Stimulated activated CD8-positive, alpha-beta memory T cell treated with anti-CD3 and anti-CD28 coated beads, Interleukin-2, amount 100 ng/mL, for 48 hours (primary cell): ENCODE measurements at places on chromosomes 7 and 10.

GRCh38 chr7:26993816-26994810, 101.7 kb downstream of the HOXA1 start:
- no peak for DNase-seq

DNA sequence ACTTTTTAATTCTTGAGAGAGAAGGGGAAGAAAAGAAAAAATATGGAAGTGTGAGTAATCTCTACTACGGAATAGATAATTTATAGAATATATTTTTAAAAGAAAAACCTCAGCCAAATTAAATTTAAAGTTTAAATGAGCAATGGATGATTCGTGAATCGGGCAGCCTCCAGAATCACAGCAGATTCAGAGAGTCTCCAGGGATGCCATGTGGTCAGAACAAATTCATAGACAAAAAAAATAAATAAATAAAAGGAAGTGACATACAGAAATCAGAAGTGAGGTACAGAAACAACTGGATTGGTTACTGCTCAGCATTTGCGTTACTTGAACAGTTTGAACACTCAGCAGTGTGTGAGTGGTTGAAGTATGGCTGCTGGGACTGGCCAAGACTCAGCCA, 53.0 kb downstream of the PHYHIPL start:
- no peak for DNase-seq

DNA sequence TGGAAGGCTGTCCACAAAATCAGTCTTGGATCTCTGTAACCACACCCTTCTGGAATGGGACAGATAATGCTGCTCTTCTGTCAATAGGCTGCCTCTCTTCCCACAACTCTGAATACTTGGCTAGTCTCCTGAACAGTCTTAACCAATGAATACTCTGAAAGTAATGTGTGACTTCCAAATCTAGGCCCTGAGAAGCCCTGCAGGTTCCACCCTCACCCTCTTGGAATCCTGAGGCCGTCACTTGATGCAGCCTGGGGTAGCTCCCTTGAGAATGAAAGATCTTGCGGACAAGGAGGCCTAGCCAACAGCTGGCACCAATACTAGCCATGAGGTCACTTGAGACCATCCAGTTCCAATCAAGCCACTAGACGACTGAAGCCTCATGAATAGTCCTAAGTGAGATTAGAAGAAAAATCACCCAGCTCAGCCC, 109.2 kb downstream of the ARHGAP12 start:
- DNase-seq: no peak

DNA sequence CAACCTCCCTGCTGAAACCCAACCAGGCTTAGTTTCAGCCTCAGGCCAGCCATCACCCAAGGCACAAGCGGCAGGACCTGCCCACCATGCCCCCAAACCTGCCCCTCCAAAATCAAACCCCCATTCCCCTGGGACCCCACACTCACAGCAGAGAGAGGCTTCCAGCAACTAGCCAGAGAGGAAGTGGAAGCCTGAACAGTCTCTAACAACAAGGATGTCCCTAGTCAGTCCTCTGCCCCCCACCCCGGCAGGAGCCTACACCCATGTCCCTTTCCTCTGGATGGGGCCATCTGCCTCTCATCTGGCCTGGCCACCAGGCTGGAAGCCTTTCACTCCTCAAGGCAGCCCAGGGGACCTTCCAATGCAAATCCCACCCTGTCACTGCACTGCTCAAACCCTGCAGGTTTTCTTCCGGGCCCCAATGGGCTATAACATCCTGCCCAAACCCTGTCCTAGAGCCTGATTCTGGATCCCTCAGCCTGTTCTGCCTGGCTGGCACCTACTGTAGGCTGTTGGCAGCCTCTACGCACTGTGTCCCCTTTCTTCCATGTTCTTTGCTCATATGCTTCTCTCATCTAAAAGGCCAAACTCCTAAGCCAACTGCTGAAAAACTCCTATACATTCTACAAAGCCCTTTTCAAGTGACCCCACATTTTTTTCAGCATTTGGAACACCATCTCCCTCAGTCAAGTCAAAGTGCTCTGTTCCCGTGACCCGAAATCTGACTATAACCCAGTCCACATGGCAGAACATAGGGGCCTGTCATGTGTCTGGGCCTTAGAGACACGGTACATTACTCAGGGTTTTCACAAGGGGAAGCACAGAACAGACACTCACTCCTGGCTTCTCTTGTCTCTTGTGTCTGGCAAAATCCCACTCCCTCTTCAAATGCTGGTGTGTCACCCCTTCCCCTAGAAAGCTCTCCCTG, 253.3 kb downstream of the TNS3 start:
- DNase-seq: no peak

- DNase-seq: peak; percentile 47
These were observed 121.0 kb downstream of the HIP1 start for GRCh38 chr7:75617634-75618234.

DNA sequence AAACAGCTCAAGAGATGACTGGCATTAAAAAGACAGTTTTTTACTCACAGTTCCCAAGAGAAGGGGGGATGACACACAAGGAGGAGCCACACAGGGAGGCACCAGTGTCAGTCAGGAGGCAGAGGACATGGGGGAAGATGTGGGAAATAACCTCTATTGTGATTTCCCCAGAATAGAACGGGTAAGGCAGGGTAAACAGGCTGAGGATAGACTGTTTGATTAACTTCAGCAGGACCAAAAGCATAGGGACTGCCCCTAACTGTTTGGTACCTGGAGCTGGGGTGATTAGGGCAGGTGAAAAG, 60.7 kb downstream of the RAPGEF5 start:
- no peak for DNase-seq

DNA sequence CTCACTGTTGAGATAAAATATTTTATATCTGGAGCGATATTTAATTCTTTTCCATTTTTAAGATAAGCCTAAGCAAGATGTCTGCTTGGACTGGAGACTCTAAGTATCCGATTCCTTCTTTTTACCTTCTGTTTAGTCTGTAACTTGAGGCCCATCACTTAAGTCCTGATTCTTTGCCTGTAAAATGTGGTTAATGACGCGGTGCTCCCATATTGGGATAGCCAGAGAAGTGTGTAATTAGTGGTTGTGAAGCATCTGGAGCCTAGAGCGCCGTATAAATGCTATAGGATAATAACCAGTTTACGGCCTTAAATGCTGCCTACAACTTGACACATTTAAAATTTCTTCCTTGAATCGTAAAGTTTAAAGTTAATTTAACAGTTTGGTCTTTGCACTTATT, 132.9 kb downstream of the CHN2 start:
- no peak for DNase-seq

- DNase-seq: no peak
These were observed 361.8 kb upstream of the MGMT start for GRCh38 chr10:129105266-129105665.

- no peak for DNase-seq
These were observed 12.6 kb downstream of the FKBP6 start for GRCh38 chr7:73340514-73340913.

DNA sequence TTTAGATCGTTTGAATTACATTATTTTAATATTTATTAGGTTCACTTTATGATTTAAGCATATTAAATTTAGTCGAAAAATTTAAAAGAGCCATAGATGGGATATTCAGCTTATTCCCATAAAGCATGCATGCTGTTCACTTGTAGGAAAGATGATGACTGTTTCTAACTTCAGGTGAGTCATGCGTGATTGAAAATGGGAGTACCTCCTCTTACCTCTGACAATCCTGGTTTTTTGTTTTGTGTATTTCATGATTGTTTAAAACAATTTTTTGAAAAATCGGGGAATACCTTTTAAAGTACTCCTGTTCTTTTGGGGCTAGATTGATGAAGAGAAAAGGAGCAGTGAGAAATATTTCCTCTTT, 1.4 kb downstream of the TNKS2 start:
- DNase-seq: no peak

GRCh38 chr10:79329529-79329928, 17.7 kb upstream of the PPIF start:
- DNase-seq: no peak

- DNase-seq: no peak
These were observed 307.3 kb downstream of the CAMK1D start for GRCh38 chr10:12656518-12657142.

DNA sequence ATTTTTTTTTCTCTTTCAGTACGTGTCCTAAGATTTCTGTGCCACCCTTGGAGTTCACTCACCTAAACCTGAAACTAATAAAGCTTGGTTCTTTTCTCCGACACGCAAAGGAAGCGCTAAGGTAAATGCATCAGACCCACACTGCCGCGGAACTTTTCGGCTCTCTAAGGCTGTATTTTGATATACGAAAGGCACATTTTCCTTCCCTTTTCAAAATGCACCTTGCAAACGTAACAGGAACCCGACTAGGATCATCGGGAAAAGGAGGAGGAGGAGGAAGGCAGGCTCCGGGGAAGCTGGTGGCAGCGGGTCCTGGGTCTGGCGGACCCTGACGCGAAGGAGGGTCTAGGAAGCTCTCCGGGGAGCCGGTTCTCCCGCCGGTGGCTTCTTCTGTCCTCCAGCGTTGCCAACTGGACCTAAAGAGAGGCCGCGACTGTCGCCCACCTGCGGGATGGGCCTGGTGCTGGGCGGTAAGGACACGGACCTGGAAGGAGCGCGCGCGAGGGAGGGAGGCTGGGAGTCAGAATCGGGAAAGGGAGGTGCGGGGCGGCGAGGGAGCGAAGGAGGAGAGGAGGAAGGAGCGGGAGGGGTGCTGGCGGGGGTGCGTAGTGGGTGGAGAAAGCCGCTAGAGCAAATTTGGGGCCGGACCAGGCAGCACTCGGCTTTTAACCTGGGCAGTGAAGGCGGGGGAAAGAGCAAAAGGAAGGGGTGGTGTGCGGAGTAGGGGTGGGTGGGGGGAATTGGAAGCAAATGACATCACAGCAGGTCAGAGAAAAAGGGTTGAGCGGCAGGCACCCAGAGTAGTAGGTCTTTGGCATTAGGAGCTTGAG, at the start of gene CFTR:
CFTR (plus strand) TSS at position 801 of the 830 bp plus-strand sequence. CDS start 70 bp downstream, outside the sequence.
- no peak for DNase-seq

DNA sequence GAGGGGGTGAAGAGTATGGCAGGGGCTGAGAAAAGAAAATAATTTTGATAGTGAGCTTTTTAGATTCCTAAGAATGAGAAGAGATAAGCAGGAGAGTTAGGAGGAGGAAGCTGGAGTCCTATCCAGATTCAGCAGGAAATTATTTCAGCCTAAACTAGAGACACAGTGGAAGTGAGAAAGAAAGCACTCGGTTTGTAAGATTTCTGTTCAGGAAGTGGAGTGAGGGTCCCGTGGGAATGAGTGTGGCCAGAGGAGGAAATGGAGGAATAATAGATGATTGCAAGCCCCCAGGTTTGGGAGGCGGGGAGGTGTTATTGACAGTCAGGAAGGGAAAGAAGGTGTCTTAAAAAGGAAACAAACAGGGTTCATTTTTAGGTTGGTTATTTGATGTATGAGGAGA, 84.8 kb upstream of the NRP1 start:
- DNase-seq: no peak

- no peak for DNase-seq
These were observed 19.1 kb downstream of the MAD1L1 start for GRCh38 chr7:2213551-2214215.

- no peak for DNase-seq
These were observed 247.7 kb downstream of the PRKG1 start for GRCh38 chr10:51321980-51322379.

DNA sequence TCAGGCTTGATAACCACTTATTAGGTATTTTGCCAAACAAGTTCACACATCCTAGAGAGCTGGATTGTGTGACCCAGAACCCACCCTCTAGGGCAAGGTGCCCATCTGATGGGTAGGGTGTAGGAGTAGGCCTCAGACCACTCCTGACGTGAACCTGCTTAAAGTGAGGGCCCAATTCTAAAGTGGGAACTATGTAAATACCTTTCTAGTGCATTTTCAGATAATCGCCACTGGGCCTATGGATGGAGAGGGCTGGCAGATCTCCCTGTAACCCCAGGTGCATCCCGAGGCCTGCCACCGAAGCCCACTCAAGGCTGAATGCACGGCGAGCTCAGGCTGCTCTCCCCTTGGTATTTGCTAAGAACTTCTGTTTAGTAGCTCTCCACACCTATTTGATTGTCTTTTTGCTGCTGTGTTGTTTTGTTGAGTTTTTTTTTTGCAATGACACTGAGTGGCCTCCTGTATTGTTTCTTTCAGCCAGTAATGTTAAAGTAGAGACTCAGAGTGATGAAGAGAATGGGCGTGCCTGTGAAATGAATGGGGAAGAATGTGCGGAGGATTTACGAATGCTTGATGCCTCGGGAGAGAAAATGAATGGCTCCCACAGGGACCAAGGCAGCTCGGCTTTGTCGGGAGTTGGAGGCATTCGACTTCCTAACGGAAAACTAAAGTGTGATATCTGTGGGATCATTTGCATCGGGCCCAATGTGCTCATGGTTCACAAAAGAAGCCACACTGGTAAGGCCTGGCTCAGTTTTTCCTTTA, 71.7 kb downstream of the IKZF1 start:
- no peak for DNase-seq

DNA sequence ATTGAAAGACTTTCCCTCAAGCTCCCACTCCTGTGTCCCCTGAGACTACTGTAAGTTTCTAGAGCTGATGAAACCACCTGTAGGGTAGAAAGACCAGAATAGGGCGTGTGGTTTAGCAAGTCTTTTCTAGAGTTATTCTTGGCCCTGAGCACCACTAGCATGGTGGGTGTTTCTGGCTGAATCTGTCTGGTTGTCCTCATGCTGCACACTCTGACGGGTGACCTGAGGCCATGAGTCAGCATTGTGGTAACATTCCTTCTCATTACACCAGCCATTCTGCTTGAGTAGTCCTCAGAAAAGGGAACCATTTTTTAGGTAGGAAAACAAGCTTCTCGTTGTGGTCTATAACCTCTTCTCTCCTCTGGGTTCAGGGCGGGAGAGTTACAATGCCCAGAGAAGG, 250.3 kb downstream of the SNX13 start:
- DNase-seq: no peak

GRCh38 chr7:39951226-39952194, 1.5 kb downstream of the CDK13 start:
- DNase-seq: peak; percentile 61

DNA sequence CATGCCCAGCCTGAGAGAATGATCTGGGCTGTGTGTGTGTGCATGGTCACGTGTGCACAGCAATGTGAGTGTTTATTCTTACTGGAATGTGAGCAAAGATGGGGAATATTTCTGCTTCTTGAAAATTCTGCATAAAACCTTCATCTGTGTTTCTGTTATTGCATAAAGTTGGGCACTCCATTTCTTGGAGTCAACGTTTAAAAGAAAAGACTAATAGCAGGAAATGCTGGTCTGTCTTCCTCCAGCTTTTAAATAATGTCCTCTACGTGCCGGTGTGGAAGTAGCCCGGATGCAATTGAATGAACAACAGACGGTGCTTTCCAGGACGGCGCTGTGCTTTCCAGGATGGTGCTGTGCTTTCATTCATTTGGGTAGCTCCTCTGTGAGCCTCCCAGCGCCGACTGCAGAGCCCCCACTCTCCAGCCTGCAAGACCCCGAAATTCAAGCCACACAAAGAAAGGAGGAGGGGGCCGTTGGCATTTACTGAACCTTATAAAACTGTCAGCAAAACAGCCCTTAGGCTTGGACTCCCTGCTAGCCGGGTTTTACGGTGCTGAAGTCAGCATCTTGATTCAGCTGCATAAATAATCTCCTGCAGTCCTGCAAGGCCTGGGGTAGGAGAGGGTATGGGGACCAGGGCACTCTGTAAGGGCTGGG, 158.2 kb upstream of the PRKCQ start:
- no peak for DNase-seq
